Gastrocnemius medialis (tissue), 4 donors: ENCODE measurements at places on chromosomes 6 and 20.

DNA sequence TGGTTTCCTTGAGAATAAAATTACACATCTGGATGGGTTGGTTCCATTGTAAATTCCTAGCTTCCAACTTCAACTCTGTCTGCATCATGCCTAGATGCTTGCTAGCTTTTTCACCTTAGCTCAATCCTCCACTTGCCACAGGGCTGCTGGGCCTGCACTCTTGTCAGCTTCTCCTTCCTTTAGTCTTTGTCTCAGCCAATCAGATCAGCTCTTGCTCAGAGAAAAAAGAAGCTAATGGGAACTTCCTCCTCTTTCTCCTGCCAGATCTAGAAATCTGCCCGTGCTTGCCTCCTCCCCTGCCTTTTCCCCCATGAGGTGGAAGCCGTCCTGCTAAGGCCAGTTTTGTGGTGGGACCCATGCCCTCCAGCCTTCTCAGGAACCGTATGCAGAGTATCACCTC, 18.5 kb downstream of the RAE1 start:
- DNase-seq, result no peak

- peak; percentile 60 for DNase-seq
These were observed at the start of gene SCRT2 for GRCh38 chr20:675453-676314. TSS of gene SCRT2 (minus strand) at chr20:675802. CDS start at chr20:675601, 201 bp downstream.

DNA sequence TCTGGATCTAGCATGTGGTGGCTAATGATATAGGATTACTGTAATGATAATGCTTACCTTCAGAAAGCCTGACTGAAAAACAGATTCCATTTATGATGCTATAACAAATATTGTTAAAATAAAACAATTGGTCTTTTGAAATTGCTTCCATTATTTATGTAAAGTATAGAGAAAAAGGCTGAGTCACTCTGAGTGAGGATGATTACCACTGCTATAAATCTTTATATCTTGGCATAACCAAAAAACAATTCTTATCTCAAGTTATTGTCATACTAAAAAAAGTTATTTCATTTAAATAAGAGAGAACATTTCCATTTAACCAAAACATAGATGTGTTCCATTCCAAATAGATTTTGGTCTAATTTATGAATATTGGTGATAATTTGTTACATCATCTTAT, 53.0 kb upstream of the DST start:
- no peak for DNase-seq

DNA sequence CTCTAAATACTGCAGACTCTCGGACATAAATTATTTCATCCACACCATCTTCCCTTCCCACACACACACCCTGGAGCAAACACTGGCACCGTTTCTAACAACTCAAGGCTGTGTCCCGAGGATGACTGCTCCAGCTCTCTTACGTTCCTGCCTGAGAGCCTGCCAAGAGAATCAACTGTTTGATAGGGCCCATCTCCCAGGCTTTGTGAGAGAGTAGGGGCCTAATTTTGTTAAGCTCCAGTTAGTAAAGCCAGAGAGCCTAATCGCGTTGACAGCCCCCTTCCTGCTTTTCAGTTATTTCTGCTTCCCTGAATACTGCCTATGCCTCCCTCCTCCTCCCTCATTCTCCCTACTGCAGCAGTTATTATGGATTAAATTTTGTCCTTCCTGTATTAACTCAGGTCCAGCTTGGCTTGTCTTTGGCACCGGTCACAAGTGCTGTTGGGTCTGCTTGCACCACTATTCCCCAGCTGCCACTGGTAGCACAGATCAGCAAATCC, 118.1 kb upstream of the TMEM181 start:
- no peak for DNase-seq

GRCh38 chr6:159184559-159184958, 15.4 kb downstream of the FNDC1 start:
- no peak for DNase-seq

DNA sequence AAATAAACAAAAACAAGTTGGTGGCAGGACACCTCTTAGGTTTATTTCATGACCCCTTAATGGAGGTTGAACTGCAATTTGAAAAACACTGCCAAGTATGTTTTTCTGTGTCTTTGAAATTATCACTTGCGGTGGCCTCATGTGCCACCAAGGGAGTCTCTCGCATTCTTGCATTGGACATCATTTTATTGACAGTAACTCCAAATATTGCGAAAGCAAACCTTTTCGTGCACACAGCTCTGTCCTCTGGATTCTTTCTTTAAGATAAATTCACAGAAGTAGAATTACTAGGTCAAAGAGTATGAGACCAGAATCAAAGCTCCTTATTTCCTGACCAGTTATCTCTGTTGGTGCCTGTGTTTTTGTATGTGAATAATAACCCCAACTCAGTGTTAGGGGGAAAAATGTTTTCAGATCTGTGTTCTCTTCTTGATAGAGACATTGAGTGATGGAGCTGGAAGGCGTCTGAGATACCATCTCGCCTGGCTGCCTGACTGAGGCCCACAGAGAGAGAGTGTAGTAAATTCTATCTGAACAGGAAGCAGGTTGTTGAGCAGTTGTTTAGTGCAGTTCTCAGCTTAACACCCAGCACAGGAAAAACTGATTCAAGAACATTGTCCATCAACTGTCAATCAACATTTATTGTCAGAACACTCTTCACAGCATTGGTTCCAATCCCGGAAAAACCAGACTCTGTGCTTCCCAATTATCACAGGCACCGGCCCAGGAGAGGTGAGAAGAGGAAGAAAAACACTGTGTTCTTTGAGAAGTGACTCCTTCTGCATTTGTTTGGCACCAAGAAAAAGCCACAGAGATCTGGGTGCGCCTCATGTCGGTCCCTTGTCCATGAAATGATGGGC, 2.2 kb upstream of the CCDC167 start:
- DNase-seq, result no peak

DNA sequence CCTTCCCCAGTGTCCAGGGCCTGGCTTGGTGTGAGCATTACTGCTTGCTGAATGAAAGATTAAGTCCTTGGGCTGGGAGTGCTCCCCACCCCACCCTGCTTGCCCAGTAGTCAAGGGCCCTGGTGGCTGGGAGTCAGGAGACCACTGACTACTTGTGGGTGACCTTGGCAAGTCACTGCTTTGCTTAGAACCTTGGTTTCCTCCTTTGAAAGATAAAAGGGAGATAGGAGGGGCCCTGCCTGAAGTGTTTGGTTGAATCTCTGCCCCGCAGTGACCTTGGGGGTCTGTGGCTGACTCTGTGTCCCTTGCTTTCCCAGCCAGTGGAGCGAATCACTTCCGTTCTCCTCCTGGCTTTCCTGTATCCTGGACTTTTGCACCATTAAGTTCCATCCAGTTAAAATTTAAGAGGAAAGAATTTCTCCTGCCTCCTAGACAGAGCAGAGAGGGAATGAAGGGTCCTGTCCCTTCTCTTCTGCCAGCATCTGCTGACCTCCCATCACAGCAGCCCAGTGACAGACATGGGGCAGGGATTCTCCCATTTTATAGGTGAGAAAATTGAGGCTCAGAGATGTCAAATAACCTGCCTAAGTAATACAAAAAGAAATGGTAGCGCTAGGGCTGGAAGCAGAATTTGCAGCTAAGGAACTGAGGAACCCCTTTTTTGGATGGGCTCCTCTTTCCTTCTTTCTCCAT, 3.5 kb upstream of the EPB41L1 start:
- DNase-seq, result no peak

DNA sequence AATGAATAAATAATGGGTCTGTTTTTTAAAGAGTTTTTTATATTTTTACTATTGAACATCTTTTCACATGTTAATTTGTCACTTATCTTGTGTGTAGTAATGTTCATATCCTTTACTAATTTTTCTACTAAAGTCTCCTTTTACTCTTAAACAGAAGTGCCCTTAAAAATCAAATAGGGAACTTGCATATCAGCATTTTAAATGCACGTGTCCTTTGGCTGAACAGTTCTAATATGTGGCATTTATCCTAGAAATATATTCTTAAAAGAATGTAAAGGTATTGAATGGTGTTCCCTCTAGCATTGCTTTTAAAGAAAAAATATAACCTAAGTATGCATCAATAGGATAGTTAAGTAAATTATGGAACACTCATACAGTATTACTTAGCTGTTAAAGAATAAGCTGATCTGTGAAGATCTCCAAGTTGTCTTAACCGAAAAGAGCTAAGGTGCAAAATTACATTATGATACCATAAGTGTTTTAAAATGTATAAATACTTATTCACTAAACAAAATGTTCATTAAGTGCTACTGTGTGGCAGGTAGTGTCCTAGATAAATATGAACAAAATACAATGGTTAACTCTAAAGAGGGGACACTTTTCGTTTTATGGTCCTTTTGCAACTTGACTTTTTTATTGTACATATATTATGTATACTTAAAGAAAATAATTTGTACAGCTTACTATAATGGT, 631 bp upstream of the PGBD1 start:
- no peak for DNase-seq
